ENCODE measurements at places on chromosomes 12 and 14.
A peak's percentile ranks its signal among the peaks of the same experiment; 100 is the strongest.

GRCh38 chr12:52026263-52026662 is 19.5 kb downstream of the TAMALIN start:
- no peak for DNase-seq

GRCh38 chr12:32517966-32518365 is 118.6 kb downstream of the FGD4 start:
- no peak for DNase-seq

DNA sequence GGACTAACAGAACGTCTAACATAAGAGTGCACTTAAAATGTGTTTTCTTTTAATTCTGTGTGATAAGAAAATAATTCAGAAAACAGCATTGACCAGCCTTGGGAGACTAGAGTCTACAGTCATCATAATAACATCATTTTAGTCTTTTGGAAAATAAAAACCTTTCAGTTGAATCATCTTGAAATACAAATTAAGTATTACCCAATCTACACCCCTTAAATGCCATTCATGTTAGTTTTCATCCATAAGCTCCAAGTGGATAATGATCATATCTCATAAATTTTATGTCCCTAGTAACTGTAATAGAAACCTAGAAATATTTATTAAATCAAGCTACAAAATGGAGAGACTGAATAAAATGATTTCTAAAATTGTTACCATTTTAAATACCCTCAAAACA is 32.4 kb downstream of the EPS8 start:
- DNase-seq, result no peak

- DNase-seq, result no peak
Measured at GRCh38 chr12:124774054-124774461, 89.6 kb downstream of the SCARB1 start.

- DNase-seq, result no peak
Measured at GRCh38 chr12:121107681-121108080, 25.0 kb upstream of the P2RX7 start.

- peak; percentile 67 for DNase-seq
Measured at GRCh38 chr14:91140672-91141071, 26.8 kb downstream of the DGLUCY start.

- peak; percentile 66 for DNase-seq
Measured at GRCh38 chr12:52041695-52042123, 9.5 kb upstream of the NR4A1 start.

- DNase-seq, result peak; percentile 40
Measured at GRCh38 chr12:15856097-15856982, 25.8 kb upstream of the STRAP start.

- no peak for DNase-seq
Measured at GRCh38 chr12:127728285-127728684, 538.7 kb upstream of the TMEM132C start.

DNA sequence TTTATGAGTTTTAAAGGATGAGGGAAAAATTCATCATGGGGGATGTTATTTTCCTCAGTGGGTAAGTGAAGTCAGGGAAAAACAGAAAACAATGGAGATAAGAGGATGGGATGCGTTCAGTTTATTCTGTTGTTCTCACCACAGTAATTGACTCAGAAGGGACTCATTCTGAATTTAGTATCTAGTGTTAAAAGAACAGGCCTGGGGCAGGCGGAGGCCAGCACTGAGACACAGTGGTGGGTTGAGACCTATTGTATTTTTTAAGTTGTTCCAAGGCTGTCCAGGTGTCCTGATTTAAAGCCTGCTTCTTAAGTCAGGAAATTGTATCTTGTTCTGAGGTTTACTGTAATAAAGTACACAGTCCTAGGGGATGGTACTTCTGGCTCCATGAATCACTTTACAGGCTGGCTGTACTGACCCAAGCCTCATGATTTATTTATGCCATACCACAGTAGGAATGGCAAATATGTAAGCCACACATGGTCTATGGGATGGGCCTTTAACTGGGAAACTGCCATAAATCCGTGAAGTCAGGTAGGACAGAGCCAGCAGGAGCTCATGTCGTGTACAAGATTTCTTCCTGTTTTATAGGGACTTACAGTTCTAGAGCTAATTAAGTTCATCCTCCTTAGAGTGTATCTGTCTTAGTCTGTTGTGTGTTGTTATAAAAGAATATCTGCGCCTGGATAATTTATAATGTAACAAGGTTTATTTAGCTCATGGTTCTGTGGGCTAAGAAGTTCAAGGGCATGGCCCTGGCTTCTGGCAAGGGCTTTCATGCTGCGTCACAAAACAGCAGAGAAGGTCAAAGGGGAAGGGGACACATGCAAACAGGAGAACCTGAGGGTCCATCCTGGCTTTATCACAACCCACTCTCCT is 244.1 kb downstream of the FBXL14 start:
- no peak for DNase-seq

DNA sequence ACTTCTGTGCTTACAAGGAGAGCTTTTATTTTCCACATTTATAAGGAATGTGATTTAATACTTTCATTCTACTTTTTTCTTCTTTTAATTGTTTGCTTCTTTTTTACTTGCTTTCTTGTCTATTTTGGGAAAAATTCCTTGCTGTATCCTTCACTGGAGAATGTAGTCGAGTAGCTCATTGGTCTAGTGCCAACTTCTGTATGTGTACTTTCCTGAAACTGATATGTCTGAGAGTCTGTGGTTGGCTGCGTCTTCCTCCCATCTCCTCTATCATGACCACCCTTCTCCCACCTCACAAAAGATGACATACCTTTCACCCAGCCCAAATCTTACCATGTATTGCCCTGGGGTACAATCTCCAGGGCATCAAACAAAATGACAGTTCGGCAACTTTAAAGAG is 51.8 kb downstream of the MSRB3 start:
- no peak for DNase-seq

DNA sequence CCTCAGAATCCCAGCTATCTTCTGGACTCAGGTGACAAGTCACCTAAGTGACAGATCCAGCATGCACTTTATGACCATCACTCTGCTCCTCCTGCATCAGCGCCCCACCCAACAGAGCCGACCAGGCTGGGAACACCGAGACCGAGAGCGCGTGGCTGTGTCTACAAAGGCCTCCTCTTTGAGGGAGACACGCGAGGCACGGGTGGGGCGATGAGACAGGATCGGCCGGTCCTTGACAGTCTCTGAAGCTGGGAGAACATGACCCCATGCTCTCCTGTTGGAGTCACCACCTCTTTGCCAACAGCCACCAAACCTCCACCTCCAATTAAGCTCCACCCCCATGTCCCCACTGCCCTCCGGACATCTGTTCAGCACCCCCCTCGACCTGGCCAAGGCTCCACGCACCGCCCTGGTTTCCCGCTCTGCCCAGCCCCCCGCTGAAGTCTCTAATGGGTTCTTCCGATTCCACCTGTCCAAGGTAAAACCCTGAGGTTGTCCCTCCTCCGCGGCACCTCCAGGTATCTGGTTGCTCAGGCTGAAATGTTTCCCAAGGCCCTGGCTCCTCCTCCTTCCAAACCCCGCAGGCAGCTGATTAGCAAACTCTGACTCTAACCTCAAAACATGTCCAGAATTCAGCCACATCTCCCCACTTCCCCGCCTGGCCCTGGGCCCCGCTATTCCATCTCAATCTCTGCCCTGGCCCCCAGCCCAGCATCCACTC is 31.5 kb downstream of the HSP90AA1 start:
- DNase-seq, result peak; percentile 69

DNA sequence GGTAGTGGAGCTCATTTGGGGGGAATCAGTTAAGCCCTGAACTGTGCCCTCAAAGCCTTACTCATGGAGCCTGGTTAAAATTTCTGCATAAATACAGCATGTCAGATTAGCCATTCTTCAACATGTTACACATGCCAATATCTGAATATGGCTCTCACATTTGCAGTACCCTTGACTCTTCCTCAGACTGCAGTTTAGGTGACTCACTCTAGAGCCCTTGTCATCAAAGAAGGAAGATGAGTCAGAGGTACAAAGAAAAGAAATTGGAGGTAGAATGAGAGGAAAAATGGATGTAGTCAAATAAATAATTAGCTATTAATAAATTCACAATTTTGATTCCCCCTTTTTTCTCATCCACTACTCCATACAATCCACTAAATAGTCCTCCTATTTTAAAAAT is 23.6 kb upstream of the OR4K2 start:
- DNase-seq, result no peak

DNA sequence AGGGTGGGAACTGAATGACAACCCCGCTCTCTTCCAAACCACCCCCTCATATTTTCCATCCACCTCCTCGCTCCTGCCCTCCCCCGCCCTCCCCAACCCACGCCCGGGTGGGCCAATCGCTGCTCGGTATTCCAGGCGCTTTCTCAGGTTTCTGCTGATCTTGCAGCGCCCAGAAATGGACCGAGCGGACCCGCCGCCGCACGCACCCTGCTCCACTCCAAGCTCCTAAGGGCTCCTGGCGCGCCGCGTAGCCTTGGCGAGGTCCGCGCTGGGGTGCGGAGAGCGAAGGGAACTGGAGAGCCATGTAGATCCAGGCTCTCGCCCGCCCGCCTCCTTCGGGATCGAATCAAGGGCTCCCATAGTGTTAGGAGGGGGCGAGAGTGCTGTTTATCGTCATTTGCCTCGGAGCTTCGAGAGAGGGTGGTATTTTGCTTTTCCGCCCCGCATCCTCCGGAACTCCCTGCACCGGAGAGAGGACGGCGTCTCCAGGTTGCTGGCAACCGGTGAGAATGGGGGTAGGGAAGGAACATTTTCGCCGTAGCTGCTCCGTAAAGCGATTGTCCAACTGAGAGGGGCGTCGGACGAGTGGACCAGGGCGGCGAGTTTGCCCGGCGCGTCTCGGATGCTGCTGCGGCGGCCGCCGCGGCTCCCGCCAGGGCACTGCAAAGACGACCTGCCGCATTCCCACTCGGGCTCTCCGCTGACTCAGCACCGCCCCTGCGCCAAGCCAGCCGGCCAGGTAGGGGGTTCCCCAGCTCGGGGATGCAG is at the start of gene KCNA1:
KCNA1 (plus strand) TSS at position 172 of the 768 bp plus-strand sequence. CDS start 1,474 bp downstream, outside the sequence.
- peak; percentile 56 for DNase-seq

DNA sequence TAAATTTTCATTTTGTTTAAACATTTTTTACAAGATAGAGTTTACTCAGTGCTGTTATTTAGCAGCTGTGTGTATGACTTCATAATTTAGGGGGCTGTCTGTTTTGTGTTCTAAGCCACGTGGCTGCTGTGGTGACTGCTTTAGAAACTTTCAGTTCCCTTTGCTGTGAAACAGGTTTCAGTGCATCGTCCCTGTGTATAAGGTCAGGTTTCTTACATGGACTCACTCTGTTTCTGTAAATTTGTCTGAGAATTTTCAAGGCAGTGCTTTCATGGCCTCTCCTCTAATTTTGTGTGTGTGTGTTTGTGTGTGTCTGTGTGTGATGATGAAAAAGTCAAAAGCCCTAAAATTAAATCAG is 32.4 kb downstream of the BICD1 start:
- DNase-seq, result no peak

DNA sequence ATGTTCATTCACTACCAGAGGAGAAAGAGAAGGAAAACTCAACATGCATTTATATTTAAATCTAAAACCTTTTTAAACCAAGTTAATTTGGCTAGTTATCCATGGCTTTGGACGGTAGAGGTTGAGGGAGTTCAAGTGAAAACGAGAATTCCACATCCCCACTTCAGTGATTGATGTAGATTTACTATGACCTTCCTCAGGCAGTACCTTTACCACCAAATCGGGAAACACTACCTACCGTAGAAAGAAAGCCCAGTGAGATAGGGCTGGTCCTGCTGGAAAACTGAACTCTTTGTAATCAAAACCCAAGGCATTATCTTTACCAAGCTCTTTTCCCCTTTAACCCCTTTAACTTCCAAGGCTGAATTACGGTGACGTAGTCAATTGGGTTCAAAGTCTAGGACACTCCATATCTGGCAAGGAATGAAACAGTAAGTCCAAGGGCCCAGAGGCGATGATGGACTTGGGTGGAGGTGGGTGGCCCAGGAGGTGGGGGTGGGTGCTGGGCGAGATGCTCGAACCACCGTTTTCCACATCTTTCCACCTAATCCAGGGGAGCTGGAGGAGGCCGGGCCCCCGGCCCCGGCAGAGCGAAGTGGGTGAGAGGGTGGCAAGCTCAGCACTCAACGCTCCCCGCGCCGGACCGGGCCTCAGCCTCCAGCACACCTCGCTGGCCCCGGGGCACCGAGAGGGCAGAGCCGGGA is 618 bp downstream of the SEC23A start:
- no peak for DNase-seq

- no peak for DNase-seq
Measured at GRCh38 chr12:2149091-2149490, 96.3 kb downstream of the CACNA1C start.

DNA sequence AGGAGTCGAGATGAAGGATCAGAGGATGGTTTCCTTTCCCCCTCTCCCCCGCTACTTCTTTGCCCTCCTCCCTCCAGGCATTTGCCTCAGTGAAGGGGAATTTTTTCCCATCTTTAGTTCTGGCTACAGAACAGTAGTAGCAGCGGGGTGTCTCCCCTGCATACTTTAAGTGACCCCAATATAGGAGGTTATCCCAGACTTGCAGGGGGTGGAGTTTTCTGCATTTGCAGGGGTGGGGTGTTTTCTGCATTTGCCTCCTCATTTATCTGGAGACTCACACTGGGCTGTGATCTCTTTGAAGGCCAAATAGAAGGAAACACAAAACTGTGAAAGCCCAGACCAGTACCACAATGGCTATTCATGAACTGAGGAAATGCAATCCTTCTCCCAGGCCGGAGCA is 19.8 kb downstream of the PTPRB start:
- peak; percentile 11 for DNase-seq

All from iPS-NIHi11 (cell line).